T-helper 9 cell (primary cell): ENCODE measurements at places on chromosomes 1 and 21.

GRCh38 chr21:32184485-32184884 is 94.4 kb downstream of the MIS18A start:
- DNase-seq: no peak

DNA sequence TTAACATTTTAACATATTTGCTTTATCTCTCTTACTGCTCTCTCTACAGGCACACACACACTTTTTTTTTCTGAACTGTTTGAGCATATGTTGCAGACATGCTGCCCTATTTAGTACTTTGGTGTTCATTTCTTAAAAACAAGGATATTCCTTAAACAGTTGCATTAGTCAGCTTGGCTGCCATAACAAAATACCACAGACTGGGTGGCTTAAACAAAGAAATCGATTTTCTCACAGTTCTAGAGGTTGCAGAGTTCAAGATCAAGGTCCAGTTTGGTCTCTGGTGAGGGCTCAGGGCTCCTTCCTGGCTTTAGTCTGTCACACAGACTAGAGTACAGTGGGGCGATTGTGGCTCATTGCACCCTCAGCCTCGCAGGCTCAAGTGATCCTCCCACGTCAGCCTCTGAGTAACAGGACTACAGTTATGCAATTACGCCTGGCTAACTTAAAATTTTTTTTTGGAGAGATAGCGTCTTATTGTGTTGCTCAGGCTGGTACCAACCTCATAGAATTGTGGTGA is 46.7 kb downstream of the RPRD2 start:
- DNase-seq: no peak

DNA sequence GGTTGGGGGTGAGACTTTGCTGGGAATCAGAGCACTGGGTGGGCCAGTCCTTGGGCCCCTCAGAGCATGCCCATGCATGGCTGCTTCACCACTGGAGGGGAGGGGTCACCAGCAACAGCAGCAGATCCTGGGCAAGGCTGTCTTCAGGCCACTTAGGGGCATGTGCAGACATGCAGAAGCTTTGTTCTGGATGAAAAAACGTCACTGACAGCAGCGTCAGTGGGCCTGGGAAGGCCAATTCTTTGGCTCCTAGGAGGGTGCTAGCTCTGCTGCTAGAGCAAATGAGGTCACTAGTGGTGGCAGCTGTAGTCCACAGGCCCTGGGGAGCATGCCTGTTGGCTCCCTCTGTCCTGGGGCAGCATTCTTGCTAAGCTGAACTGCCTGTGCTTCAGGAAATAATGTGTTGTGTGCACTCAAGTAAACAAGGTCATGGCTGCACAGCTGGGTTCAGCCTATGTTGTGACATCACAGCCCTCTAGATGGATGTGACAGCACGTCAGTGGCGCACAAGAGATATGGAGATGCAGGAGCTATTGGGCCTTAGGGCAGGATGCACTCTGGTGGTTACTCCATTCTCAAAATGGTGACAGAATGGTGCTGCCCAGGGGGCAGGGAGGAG is 27.0 kb downstream of the ZC3H11B start:
- no peak for DNase-seq

DNA sequence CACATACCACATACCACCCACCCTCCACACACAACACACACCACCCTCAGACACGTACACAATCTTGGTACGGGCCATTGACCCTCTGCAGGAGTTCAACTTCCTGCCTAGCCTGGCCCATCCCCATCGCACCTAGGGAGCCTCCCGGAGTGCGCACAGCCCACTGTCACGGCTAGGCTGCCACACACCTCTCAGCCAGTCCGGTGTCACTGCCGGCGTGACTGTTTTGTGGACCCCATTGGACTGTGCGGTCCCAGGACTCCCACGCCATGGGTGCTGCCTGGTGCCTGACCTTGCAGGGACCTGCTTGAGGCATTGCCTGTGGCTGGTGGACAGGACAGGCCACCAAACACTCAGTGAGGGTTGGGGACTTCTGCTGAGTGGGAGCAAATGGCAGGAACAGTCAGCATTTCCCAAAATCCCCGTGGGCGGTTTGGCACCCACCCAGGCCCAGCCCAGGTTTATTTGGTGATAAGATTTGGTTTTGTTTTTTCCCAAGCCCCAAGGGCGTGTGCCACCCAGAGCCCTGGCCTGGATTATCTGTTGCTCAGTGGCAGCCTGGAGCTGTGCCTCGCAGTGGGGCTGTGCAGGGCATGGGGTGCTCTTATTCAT is 27.7 kb downstream of the RAB7B start:
- DNase-seq: no peak

- DNase-seq: no peak
Observed at GRCh38 chr1:115507901-115508300, 133.9 kb upstream of the VANGL1 start.

DNA sequence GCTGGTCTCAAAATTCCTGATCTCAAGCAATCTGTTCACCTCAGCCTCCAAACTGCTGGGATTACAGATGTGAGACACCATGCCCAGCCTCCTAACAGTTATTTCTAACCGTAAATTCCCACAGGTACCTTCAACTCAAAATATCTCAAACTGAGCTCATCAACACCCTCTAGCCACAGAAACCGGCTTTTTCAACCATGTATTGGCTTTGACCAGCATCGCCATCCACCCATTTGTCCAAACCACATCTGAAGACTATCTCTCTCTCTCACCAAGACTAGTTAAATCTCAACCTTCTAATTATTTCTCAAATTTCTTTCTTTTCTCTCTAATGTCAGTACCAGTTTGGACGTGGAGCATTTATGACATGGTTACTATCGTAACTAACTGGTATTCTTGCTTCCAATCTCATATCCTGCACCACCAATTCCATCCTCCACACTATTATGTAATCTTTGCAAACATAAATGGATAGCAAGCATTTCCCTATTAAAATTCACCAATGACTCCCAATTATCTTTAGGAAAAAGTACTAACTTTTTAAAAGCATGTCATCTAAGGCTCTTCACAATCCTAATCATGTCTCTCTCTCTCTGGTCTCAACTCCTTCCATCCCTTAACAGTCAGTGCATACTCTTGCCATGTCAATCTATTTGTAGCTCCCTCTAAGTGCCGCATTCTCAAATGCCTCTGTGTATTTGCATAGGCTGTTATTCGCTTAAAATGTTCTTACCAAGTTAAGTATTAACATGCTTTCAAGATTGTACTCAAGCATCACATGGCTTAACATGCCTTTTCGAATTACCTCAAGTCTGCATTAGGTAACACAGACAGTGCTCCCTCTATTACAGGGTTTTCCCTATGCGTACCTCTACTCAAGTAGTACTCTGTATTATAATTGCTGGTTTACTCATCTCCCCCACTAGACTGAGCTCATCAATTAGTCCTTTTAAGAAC is 18.1 kb downstream of the RSBN1 start:
- DNase-seq: no peak

DNA sequence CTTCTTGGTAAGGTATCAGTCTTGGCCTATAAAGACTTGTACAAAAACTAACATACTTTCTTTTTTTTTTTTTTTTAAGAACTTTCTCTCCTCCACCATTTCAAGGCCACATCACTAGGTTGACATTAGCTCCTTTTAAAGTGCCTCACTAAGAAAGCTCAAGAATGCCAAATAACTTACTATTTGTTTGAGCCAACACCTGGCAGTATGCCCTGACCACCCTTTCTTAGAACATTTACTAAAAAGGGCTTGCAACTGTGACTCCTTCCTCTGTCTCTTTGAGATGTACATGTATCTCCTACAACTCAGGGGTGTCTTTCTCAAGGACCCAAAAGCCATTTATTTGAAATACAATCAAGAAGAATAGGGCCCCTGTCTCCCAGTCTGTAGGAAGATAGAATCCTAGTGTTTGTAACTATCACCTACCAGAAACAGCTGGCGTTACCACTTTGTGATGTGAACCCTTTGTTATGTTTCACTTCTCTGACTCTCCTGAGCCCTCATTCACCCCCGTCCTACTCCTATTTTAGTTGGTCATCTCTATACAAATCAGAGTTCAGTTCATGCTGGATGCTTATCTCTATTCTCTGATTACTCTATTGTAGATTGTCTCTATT is 12.2 kb upstream of the SAMD13 start:
- no peak for DNase-seq

DNA sequence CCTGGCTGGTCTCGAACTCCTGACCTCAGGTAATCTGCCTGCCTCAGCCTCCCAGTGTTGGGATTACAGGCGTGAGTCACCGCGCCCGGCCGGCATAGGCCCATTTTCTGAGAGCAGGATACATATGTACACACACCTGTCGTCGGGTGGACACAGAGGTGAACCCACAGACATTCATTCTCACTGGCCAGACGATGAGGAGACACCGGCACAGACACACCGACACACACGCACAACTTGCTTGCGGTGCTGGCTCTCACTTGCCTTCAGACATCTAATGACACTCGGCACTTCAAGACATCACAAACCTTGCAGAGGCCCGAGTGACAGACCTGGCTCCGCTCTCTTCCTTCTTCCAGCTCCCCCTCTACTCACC is 579 bp downstream of the PTCH2 start:
- no peak for DNase-seq

DNA sequence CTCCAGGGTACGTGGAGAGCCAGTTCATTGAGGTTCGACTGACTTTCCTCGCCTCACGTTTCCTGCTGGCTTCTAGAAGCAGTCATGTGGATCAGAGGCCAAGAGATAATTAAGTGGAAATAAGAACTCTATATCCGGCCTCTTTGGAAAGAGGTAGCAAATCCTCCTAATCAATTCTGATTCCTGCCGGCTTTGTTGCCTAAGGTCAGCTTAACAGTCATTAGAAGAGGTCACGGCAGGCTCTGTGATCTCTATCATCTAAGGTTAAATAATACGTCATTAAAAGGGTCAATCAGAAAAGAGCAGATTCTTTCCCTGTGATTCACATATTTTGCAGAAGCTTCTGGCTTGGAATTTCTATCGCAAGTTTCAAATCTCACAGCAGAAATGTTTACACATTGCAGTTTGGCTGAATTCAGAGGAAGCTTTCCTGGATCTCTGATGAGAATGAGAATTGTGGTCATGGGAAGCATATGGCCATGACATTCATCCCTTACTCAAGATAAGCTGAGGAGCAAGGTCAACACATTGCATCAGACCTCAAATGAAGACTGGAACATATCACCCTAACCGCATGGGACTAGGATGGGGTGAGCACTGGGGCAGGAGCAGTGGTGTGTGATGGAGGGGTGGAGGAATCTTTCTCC is 189.4 kb downstream of the PBX1 start:
- DNase-seq: no peak

DNA sequence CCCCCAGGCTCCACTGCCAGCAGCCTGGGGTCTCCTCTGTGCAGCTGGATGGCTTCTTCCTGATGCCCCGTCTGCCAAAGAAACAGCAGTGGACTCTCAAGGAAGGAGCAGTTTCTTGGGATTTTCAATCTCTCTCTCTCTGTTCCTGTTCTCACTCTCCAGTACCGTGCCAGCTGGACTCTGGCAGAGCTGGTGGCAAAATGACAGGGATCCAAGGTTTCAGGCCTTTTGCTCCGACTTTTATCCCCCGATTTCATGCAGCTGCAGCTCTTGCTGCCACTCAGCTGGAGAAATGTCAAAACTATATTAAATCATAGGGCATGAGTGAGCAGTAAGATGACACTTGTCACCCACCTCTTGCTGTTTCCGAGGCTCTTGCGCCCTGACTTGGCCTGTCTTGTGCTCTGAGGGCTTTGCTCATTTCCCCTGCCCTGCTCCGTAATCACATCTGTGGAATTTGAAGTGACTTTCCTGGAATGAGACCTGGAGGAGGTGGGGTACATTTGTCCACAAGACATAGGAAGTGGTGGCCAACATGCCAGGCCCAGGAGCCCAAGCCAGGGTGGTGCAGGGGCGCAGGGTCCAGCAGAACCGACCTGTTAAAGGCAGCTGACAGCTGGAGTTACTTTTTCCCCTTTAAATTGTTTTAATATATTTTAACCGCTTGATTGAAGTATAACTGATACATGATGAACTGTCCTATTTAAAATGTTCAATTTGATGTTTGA is 576.2 kb downstream of the PTPRU start:
- no peak for DNase-seq

GRCh38 chr21:42705746-42706374 is 52.4 kb downstream of the PDE9A start:
- no peak for DNase-seq

GRCh38 chr1:1982379-1983232 is 21.0 kb downstream of the CFAP74 start:
- no peak for DNase-seq

- DNase-seq: no peak
Observed at GRCh38 chr1:1631782-1632420, at the start of gene MMP23B. TSS of gene MMP23B (plus strand) at chr1:1632173. CDS start at chr1:1632219, 46 bp downstream.

DNA sequence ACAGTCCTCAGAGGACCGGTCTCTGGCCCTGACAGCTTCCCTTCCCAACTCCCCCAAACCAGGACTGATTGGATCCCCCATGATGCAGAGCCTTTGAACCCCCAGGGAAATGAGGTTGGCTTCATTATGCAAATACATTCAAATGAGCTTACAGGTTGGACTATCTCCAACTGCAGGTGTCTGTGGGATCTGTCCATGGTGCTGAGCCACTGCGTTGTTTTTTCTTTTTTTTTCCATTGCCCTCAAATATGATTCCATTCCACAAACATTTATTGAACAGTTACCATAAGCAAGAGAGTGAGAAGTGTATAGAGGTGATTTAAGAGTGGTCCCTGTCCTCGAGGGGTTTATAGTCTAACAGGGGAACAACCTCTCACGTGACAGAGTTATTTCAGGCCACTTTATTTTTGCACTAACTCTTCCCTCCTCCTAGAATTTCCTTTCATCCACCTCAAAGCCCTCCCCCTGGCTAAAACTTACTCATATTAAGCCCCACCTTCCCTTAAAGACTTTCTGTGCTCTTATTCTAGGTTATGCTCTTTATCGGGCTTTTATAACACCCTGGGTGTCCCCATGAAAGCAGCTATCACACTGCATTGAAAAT is 21.9 kb downstream of the DLGAP3 start:
- no peak for DNase-seq

- DNase-seq: no peak
Observed at GRCh38 chr1:25556791-25557476, 13.5 kb downstream of the LDLRAP1 start.

GRCh38 chr1:230976825-230977747 is 1.6 kb downstream of the TTC13 start:
- DNase-seq: peak; percentile 18

DNA sequence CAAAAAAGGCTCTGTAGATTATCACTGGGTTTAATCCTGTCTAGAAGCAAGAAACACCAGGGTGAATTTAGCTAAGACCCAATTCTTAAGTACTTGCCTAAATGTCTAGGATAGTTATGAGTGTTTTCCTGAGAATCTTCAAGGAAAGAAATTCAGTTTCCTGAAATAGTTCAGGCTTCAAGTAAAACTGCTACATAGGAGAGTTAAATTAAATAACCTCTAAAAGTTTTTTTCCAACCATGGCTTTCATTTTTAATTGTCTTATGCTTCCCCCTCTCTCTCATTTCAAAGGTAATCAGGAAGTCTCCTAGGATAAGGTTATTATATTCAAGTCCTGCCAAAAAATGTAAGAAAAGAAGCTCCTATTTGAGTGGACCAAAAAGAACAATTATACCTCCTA is 46.7 kb upstream of the FBXO28 start:
- DNase-seq: no peak

DNA sequence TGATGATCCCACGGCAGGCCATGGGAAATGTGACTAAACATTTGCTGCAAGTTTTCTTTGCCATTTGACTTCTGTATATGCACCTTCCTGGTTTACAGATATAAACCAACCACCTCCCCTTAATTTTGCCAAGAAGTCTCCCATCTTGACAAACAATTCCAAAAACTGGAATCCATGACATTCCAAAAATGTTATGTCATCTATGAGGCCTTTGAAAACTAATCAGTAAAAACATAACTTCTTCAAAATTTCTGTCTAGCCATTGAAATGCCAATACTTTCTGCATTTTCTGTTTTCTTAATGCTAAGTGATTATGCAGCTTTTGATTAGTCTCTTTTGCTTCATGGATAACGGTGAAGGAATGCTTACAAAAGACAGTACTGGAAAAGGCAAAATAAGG is 84.1 kb downstream of the LYST start:
- DNase-seq: no peak
